ENCODE measurements at places on chromosomes 13 and 19.

- H3K27ac ChIP-seq = no peak overlapping the region
- no peaks in the 10 kb centered on the region for H3K4me1 ChIP-seq
- no peak overlapping the region for H3K4me3 ChIP-seq
- H3K36me3 ChIP-seq = peaks cover 23% of the 10 kb centered on the region
- DNase-seq = no peak
Observed at GRCh38 chr13:32390048-32390447, 37.9 kb downstream of the N4BP2L1 start.

GRCh38 chr19:13094771-13095392 lies 7.8 kb downstream of the LYL1 start:
- peaks cover 93% of the 10 kb centered on the region for H3K27me3 ChIP-seq
- peaks cover 28% of the 10 kb centered on the region for H3K4me1 ChIP-seq
- peaks cover under 1% of the 10 kb centered on the region for H3K36me3 ChIP-seq
- H3K27ac ChIP-seq = no peak overlapping the region
- DNase-seq = peak; percentile 31

DNA sequence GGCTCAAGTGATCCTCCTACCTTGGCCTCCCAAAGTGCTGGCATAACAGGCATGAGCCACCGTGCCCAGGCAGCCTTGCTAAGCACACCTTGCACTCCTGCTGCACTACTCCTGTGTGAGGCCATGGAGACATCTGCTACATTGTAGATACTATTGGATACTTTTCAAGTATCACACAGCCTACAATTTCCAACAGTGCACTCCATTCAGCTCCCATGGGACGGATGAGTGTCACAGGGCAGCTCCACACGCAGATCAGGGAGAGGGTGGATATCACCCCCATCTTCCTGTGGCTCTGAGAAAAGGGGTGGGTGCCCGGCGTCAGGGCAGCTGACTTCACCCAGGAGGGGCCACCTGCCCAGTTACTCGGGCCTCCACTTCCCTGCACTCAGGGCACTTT lies 39.1 kb upstream of the CCNE1 start:
- H3K27ac ChIP-seq = no peak overlapping the region
- DNase-seq = no peak
- H3K36me3 ChIP-seq = no peaks in the 10 kb centered on the region
- peaks cover 13% of the 10 kb centered on the region for H3K27me3 ChIP-seq
- no peak overlapping the region for H3K4me3 ChIP-seq

GRCh38 chr13:74134777-74135325 lies 647 bp upstream of the KLF12 start:
- peaks cover 1% of the 10 kb centered on the region for H3K27me3 ChIP-seq
- peak overlapping the region; percentile 76 for H3K4me3 ChIP-seq
- peak; percentile 71 for DNase-seq

DNA sequence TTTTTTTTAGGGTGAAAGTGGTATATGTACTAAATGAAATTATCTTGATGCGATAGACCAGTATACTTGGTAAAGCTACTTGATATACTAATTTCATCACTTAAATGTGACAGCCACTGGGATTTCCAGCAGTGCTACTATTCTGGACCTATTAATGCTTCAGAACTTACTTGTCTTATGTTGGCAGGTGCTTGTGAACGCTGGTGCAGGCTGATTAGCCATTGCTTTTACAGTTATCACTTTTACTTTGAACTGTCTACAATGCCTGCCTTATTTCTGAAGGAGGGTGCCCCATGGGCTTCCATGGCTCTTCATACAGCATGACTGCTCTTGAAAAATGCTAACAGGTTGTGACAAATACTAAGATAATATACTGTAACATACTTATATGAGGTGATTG lies 294.7 kb downstream of the GPC6 start:
- H3K27ac ChIP-seq = no peak overlapping the region
- DNase-seq = no peak
- no peaks in the 10 kb centered on the region for H3K27me3 ChIP-seq

- peaks cover 23% of the 10 kb centered on the region for H3K4me1 ChIP-seq
- no peaks in the 10 kb centered on the region for H3K36me3 ChIP-seq
- DNase-seq = no peak
Observed at GRCh38 chr19:30297969-30298368, 74.2 kb upstream of the ZNF536 start.

DNA sequence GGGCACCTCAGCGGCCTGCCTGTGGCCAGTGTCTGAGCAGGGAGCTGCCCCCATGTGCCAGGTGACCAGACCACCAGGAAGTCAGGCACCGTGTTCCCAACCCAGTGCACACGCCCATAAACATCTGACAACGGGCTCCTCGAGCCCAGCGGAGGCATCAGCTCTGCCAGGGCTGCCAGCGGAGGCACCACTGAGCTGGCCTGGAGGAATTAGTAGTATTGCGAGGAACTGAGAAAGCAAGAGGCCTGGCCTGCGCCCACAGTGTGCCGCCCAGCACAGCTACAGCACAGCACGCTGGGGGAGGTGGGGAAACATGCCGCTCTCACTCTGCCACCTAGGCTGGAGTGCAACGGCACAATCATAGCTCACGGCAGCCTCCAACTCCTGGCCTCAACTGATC lies 44.6 kb downstream of the ANKRD27 start:
- no peak overlapping the region for H3K27ac ChIP-seq
- no peak overlapping the region for H3K4me3 ChIP-seq
- DNase-seq = no peak
- H3K27me3 ChIP-seq = no peaks in the 10 kb centered on the region
- H3K4me1 ChIP-seq = no peaks in the 10 kb centered on the region

DNA sequence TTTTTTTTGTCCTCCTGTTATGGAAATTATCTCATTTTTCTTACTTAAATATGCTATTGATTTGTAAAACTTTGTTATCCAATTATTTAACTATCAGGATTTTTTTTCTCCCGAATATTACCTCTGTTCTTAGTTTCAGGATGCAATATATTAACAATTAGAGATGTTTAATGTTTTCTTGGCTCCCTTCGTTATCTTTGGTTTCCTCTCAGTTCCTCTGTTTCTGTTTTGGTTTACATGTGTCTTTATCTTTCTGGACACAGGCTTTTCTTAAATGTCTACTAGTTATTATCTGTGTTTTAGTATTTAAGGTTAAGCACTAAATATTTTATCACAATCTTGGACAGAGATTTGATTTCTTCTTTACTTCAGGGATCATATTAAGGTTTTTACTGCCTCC lies 462.2 kb upstream of the SLC10A2 start:
- no peaks in the 10 kb centered on the region for H3K36me3 ChIP-seq
- peaks cover 16% of the 10 kb centered on the region for H3K4me1 ChIP-seq
- no peak overlapping the region for H3K4me3 ChIP-seq
- DNase-seq = no peak
- no peak overlapping the region for H3K27ac ChIP-seq

DNA sequence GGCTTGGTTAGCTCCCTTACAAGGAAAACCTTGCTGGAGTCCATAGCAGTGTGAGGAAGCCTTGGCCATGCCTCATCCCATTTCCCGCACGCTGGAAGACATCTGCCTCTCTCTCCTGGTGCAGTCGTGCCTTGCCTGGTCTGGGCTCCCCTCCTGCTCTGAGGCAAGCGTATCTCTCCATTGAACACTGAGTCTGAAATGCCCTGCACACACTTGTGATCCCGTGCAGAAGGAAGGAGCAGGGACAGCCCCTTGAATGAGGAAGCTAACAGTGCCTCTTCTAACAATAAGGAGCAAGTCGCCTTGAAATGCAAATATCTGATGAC lies 407 bp upstream of the ZNF440 start:
- DNase-seq = no peak
- peak overlapping the region; percentile 96 for H3K27ac ChIP-seq
- H3K4me3 ChIP-seq = peak overlapping the region; percentile 93
- H3K4me1 ChIP-seq = peaks cover 15% of the 10 kb centered on the region
- H3K36me3 ChIP-seq = peaks cover 73% of the 10 kb centered on the region

DNA sequence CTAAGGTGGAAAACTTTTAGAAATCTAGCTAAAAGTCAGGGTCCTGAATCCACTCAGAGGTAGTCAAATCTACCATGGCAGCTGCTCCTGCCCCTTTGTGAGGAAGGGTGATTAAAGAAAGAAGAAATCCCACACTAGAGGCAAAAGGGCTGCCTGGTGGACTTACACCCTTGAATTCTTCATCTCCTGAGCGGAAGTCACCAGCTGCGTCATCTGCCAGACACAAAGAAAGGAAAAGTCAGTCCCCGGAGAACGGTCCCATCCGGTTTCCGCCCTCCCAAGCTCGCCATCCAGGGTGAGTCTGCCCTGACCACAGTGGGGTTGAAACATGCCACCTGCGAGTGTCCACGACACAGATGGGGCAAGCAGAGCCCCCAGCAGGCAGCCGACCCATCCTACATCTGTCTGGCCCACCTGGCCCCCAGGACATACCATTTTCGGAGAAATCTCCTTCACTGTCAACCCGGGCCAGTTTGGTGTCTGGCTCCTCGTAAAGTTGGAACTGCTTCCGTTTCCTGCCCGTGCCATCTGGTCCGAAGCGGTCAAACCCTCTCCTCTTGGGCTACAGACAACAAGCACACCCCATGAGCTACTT lies 7.7 kb downstream of the AKAP8 start:
- DNase-seq = no peak
- peaks cover 3% of the 10 kb centered on the region for H3K27me3 ChIP-seq
- peaks cover 14% of the 10 kb centered on the region for H3K4me1 ChIP-seq
- H3K36me3 ChIP-seq = peaks cover 44% of the 10 kb centered on the region
- H3K27ac ChIP-seq = no peak overlapping the region

DNA sequence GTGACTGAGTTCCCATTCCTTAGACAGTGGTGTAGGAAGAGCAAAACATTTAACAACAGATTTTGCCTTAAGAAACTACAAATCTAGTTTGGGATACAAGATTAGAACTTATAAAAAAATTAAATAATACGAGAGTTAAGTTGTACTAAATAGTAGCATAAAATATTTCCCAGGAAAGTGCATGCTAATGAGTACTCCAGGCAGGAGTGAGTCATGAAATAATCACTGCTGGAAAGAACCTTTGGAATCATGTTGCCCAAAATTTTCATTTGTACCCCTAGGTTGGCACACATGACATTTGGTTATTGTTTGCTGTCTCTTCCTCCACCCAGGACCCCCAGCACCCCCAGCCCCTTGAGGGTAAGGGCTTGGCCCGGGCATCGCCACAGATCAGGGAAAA lies 26.3 kb upstream of the KL start:
- no peak overlapping the region for H3K4me3 ChIP-seq
- H3K36me3 ChIP-seq = no peaks in the 10 kb centered on the region

- H3K27me3 ChIP-seq = no peaks in the 10 kb centered on the region
- no peaks in the 10 kb centered on the region for H3K36me3 ChIP-seq
- H3K4me1 ChIP-seq = peaks cover 98% of the 10 kb centered on the region
Observed at GRCh38 chr19:30851646-30852045, 479.5 kb downstream of the ZNF536 start.

GRCh38 chr19:42421591-42422031 lies 5.6 kb downstream of the LIPE start:
- no peak for DNase-seq
- H3K4me3 ChIP-seq = peak overlapping the region; percentile 88
- H3K36me3 ChIP-seq = peaks cover 13% of the 10 kb centered on the region
- peaks cover 38% of the 10 kb centered on the region for H3K4me1 ChIP-seq
- H3K27ac ChIP-seq = no peak overlapping the region

- no peak for DNase-seq
- H3K4me3 ChIP-seq = no peak overlapping the region
- H3K27me3 ChIP-seq = no peaks in the 10 kb centered on the region
- H3K4me1 ChIP-seq = peaks cover 5% of the 10 kb centered on the region
- H3K36me3 ChIP-seq = no peaks in the 10 kb centered on the region
- H3K27ac ChIP-seq = no peak overlapping the region
Observed at GRCh38 chr13:68895696-68896095, 1211.9 kb upstream of the ATXN8OS start.

DNA sequence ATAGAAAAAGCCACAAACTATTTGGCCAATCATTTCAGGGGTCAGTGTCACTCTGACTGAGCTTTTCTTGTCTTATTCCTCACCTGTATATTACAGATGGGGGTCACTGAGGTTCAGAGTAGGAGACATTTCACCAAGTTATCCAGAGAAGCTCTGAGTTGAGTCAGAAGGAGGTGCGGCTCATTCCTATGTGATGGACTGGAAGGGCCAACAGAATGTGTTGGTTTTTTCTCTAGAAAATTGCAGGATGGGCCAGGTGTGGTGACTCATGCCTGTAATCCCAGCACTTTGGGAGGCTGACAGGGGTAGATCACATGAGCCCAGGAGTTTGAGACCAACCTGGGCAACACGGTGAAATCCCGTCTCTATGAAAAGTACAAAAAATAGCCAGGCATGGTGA lies 24.5 kb upstream of the ZNF83 start:
- H3K4me1 ChIP-seq = peaks cover 22% of the 10 kb centered on the region
- no peak overlapping the region for H3K4me3 ChIP-seq
- H3K27me3 ChIP-seq = peaks cover 3% of the 10 kb centered on the region
- no peak for DNase-seq
- no peak overlapping the region for H3K27ac ChIP-seq

DNA sequence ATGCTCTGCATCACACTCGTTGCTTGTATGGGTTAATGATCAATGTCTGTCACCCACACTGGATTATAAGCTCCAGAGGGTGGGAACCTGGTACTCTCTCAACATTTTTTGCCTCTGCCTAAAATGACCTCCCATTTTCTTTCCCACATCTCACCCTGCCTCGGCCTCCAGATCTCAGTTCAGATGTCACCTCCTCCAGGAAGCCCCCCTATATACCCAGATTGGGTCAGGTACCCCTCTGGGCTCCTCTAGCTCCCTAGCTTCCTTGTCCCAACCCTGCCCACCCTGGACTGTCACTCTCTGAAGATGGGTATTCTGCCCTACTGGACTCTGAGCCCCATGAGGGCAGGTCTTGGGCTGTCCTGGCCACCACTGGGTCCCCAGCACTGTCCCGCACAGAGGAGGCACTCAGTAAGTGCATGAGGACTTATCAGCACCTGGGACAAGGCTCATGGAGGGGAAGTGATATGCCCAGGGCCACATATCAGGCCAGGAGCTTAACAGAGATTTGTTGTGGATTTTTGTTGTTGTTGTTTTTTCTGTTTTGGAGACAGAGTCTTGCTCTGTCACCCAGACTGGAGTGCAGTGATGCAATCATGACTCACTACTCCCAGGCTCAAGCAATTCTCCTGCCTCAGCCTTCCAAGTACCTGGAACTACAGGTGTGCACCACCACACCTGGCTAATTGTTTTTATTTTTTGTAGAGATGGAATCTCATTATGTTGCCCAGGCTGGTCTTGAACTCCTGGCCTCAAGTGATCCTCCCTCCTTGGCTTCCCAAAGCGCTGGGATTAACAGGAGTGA lies 23.8 kb downstream of the PRKD2 start:
- DNase-seq = no peak
- no peak overlapping the region for H3K27ac ChIP-seq
- H3K4me3 ChIP-seq = no peak overlapping the region
- H3K27me3 ChIP-seq = peaks cover 3% of the 10 kb centered on the region

DNA sequence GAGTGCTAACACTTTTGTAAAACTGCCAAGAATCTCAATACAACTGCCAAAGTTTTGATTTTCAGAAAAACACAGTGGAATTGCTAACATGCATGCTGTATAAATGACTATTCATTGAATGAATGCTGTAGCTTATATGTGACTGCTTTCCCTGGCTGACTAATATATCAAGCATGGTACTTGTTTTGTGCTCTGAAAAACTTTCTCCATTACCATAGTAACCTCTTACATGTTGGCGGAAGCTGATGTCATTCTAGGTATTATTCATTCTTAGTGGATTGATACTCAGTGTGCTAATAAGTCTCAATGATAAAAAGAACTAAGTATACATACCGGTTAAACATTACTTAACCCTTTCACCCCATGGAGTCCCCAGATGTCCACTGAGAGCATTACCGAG lies 166.1 kb upstream of the MYO16 start:
- no peak overlapping the region for H3K27ac ChIP-seq
- H3K36me3 ChIP-seq = no peaks in the 10 kb centered on the region
- DNase-seq = no peak
- no peaks in the 10 kb centered on the region for H3K4me1 ChIP-seq

GRCh38 chr19:54523403-54523802 lies 20.8 kb downstream of the LAIR2 start:
- no peaks in the 10 kb centered on the region for H3K4me1 ChIP-seq
- no peak for DNase-seq

Measured in nephron progenitor cell (in vitro differentiated cells).